Activated naive CD4-positive, alpha-beta T cell treated with anti-CD3 and anti-CD28 coated beads, Interleukin-2, amount 50 U/mL, for 16 hours (primary cell): ENCODE measurements at places on chromosomes 12 and 14.

GRCh38 chr12:95759718-95760117 lies 30.8 kb downstream of the NTN4 start:
- DNase-seq: no peak

DNA sequence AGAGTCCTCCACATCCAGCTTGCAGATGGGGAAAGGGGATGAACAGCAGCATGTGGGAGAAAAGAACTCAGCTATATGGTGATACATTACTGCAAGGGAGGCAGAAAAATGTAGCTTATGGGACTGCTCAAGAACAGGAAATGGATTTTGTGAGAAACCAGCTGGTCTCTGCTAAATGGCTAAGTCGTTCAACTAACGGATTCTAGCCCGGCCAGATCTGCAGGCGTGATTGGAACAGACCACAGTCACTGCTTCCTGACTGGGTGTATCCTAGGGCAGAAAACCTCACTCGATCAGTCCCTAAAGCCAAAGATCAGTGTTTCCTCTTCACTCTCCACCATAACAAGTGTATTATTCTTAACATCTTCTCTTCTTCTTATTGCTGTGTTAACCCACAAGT lies 8.1 kb upstream of the PTGDR start:
- no peak for DNase-seq

GRCh38 chr12:19894050-19894449 lies 454.8 kb downstream of the AEBP2 start:
- no peak for DNase-seq

DNA sequence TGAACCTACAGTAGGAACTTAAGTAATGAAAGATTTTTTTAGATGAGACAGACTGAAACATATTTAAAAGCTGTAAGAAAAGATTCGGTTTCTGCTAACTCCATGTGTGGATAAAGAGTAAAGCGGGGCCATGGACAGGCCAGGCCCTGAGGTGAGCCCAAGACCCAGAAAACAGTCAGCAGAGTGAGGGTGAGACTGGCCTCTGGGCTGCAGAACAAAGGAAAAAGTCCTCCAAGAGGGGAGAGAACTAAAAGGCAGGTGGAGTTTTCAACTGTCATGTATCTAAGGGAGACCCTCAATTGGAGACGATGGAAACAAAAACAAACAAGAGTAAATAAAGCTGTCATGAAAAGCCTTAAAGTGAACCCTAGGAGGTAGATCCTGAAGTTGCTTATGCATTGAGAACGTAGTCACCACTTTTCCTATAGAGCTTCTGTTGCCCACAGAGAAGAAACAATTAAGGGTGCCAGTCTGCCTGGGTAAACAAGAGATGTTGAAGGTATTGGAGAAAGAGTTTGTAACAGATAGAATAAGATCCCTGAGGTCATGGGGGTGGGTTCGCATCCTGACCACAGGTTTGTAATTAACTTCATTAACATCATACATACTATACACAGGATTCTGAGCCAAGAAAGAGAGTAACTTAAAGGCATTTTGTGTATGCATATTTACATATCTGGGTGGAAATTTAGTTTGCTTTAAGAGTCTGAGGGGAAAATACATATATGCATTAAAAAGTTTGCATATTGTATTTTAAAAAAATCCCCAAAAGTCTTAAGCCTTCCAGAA lies 268.7 kb upstream of the PDE3A start:
- DNase-seq: no peak

GRCh38 chr14:75132382-75133086 lies 5.7 kb upstream of the NEK9 start:
- peak; percentile 17 for DNase-seq

GRCh38 chr12:117212563-117213190 lies 22.4 kb upstream of the FBXO21 start:
- DNase-seq: peak; percentile 63

GRCh38 chr12:1234073-1234472 lies 243.1 kb downstream of the ERC1 start:
- DNase-seq: no peak

DNA sequence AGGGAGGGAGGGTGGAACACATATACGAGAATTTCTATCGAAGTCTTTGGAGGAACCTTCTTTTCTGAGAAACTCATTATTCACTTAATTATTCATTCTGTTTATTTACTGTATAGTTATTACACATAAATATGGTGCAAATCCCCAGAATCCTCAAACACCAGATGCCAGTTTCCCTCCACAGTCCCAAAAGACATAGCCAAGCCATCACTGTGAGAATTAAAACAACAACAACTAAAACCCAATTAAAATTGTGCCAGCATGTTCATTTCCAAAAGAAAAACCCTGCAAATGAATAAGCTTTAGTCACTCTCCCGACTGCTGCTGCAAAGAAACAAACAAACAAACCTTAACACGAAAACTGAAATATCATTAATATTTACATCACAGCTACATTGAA lies 173.5 kb downstream of the EFCAB11 start:
- no peak for DNase-seq

DNA sequence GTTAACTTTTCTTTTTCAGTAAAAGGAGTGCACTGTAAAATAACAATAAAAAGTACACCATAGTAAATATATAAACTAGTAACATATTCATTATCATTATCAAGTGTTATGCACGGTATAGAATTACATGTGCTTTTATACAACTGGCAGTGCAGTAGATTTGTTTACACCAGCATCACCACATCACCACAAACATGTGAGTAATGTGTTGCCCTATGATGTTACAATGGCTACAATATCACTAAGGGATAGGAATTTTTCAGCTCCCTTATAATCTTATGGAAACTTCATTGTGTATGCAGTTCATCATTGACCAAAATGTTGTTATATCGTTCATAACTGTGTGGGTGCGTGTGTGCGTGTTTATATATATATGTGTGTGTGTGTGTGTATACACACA lies 23.5 kb upstream of the NEDD1 start:
- DNase-seq: no peak

- no peak for DNase-seq
These were observed 756.5 kb upstream of the TBX3 start for GRCh38 chr12:115440438-115440837.

DNA sequence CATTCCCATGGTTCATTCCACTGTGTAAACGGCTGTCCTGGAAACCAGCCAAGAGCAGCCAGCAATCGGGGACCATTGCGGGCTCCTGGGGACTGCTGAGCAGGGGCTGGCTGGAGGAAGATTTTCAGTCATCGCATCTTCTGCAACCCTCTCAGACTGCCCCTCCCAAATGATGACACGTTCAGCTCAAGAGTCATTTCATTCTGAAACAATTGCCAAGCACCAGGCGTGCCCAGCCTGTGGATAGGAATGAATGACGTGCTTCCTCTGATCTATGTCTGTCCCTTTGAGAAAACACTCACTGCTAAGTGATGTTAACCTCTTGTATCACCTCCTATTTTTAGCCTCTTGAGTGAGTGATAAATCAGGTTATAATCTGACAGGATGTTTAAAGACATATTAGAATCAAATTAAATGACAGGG lies 62.0 kb downstream of the NDUFA12 start:
- DNase-seq: no peak

DNA sequence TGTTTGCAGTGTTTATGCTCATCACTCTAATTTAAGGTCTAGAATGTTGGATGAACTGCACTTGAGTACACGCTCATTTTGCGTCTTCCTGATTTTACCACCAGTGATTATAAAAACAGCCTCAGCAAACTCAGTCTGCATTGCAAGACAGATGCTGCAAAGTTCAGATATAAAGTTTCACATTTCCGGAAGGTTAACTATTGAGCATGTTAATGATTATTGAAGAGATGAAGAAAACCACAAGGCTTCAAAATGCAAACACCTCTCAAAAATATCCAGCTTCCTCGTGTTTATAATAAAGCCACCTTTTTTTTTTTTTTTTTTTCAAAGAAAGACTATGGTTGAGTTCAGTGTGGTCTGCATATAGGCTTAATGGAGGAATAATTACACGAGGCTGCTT lies 92.1 kb upstream of the BMP4 start:
- DNase-seq: no peak

- DNase-seq: no peak
These were observed 6.3 kb upstream of the ATG14 start for GRCh38 chr14:55417955-55418354.

DNA sequence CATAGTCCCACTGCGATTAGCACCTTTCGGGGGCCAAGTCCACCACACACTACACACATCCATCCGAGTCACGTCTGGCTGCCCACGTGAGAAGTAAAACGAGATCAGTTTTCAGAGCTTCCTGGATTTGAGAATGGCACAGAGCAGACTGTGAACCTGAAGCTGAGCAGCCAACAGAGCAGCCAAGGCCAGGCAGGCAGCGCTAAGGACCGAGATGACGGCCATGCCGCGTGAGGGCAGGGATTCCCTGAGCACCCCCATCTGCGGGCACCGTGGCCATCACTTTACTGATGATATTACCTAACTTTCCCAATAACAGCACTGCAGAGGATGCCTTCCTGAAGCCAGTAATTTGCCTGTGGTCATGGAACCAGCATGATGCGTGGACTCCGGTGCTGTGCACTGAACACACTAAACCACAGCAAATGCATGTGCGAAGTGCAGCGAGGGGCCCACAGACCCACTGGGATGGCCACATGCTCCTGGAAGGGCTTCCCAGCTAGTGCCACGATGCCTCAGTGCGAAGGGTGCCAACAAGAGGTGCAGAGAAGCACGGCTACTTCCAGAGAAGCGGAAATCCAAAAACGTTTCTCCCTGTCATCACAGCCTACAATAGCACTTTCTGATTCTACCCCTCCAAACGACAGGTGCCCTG lies 56.0 kb downstream of the RNF34 start:
- no peak for DNase-seq

- no peak for DNase-seq
These were observed 127.8 kb downstream of the DAAM1 start for GRCh38 chr14:59316151-59316830.

DNA sequence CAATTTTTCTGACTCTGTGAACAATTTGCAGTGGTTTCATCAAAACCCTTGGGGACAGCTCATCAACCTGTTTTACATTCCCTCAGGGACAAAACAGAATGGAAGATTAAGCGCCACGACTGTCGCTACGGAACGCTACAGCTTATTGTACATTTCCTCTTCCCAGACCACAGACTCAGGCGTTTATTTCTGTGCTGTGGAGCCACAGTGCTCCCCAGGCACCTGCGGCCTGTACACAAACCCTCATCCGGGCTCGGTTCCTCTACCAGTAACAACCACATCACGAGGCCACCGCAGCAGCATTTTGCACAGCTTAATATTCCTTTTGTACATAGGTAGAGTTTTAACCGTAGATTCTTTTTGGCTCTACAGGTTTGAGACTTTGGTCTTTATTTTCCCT lies 397.4 kb upstream of the OR4E1 start:
- peak; percentile 23 for DNase-seq

DNA sequence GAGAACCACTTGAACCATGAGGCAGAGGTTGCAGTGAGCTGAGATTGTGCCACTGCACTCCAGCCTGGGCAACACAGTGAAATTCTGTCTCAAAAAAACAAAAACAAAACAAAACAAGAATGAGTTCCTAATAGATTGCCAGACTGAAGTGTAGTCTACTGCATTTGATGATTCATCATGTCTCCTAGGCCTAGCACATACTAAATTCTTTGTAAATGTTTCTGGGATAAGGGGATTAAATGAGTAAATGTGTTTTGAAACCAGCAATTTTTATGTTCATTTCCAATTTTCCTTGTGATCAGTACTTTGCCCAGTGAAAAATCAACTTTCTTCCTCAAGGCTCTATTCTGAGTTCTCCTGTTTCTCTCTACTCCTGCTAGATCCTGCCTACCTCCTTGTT lies 2.9 kb upstream of the DYRK2 start:
- no peak for DNase-seq

- DNase-seq: no peak
These were observed 44.0 kb upstream of the OR5AU1 start for GRCh38 chr14:21199611-21200560.

- DNase-seq: no peak
These were observed 19.3 kb downstream of the BRF1 start for GRCh38 chr14:105281371-105282097.

DNA sequence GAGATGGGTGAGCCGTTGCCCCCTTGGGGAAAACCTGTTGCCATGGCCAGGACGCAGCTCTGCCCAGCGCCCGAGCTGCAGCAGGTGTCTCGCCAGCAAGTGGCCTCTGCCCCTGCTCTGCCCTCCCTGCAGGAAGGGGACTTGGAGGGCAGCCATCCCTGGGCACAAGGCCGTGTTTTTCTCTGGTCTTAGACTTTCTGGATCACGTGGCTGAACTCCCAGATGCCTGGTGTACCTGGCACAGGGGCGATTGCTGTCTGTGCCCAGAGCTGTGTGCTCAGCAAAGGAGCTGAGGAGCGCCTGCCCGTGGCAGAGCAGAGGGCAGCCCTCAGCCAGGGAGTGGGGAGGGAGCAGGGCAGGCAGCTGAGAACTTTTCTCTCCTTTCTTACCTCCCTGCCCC lies 38.0 kb downstream of the TMEM63C start:
- DNase-seq: no peak

GRCh38 chr12:112352921-112353320 lies 29.3 kb downstream of the HECTD4 start:
- no peak for DNase-seq

GRCh38 chr12:108611884-108612415 lies 14.1 kb upstream of the TMEM119 start:
- peak; percentile 63 for DNase-seq

DNA sequence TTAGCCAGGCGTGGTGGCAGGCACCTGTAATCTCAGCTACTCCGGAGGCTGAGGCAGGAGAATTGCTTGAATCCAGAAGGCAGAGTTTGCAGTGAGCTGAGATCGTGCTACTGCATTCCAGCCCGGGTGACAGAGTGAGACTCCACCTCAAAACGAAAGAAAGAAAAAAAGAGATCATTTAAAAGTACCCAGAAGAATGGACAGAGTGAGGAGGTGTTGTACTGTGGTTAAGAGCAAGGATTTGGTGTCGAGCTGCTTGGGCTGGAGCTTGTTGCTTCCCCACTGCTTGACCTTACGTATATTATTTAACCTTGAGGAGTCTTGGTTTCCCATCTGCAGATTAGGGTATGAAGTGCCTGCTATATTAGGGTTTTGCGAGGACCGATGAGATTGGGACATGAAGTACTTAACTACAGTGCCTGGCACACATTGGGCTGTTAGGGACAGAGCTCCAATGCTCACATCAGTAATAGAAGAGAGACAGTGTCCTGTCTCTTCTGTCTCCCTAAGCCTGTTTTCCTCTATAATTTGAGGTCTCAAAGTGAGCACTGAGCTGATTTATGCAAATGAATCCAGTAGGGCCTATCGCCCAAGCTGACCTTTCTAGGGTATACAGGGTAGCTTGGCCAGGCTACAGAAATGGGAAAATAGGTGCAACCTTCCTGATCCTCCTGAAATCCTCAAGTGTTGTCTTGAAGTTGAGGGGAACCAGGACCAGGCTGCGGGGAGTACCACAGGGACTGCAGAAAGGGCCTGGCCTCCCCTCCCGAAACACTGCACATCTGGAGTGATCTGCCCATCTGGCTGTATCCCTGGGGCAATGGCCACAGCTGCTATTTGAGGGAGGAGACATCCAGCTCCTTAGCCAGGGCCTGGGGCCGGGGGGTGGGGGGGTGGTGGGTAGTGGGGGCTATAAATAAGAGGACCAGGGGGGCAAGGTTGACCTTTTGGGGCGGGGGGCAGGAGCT lies 8.6 kb upstream of the HDAC7 start:
- DNase-seq: no peak
